Upper lobe of left lung (tissue), 6 donors: ENCODE measurements at places on chromosomes 12 and 14. TPM values are rescaled to one million over a fixed set of nuclear protein-coding genes. Genes with fewer than 3 reads are reported as not detected.

ANKRD52 gene
- 48.2 TPM for total RNA-seq

DNA sequence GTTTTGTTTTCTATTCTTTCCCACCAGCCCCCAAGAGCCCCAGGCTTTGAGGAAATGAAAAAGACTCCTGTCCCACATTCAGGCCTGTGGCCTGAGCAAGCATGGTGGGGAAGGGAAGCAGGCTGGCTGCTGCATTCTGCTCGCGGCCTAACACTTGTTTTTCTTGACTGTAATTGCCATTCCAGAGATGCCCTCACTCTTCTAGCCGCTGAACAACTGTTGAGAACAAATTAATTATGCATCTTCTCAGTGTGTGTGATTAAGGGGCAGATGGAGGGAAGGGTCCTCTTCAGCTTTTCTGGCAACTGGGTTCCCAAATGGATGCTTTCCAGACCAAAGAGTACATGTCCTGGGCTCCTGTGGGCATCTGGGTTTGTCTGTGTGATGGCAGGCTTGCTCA, 43.3 kb downstream of the ADCK1 start:
- DNase-seq, result no peak

PLD4 gene
- total RNA-seq, result not detected

GRCh38 chr14:78152201-78153063, 17.7 kb upstream of the NRXN3 start:
- no peak for DNase-seq

TAS2R46 gene
- 7.1 TPM for total RNA-seq

DNA sequence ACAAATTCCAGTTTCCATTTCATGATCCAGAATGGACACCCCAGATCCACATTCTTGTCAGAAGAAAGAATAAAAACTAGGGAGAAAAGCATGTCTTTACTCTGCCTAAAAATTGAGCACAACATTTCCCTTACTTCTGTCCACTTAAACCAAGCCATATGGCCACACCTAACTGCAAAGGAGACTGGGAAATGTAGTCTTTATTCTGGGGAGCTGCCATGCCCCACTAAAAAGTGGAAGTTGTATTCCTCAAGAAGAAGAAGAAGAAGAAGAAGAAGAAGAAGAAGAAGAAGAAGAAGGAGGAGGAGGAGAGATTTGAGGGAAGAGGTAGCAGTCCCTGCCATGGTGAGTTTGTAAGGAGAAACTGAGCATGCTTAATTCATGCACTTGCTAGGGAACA, 84.5 kb downstream of the GPR65 start:
- no peak for DNase-seq

DNA sequence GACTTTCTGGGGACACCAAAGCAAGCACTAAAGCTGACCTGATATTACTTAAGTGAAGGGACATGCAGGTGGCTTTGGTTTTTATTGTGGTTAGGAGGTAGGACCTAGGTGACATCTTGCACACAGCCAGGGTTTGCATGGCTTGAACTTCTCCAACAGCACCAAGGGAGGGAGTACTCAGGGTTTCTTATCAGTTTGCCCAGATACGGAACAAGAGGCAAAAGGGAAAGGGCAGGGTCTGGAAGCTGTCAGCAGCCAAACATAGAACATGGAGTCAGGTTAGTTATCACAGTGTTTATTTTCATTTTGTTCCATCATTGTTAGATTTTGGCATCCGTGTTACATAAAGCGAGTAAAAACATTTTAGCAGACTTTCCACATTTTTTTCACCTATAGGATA, 186.3 kb upstream of the CLEC14A start:
- DNase-seq, result no peak

MSI1 gene
- total RNA-seq, result not detected

DNA sequence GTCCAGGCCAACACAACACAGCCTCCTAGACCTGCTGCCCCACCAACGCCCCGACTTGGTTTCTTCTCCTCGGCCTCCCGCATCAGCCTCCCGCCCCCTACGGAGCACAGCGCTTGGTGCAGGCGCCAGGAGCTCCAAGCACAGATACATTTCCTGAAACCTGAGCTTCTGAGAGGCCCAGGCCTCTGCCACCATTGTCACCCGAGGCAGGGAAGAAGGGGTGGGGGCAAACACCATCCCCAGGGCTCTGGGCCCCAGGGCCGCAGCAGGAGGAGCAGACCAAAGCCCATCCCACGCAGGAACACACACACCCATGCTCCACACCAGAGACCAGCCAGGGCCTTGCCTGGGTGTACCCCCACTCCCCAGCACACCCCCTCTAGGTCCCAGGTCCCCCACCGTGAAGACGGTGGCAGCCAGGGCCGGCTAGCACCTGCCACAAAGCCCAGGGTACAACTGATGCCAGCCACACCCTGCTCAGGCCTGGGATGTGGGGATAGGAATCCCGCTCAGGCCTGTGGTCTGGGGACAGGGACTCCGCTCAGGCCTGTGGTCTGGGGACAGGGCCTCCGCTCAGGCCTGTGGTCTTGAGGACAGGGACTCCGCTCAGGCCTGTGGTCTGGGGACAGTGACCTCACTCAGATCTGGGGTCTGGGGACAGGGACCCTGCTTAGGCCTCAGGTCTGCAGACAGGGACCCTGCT, 5.4 kb downstream of the JAG2 start:
- no peak for DNase-seq

- no peak for DNase-seq
Observed at GRCh38 chr14:37246427-37246829, 48.7 kb downstream of the MIPOL1 start.

DNA sequence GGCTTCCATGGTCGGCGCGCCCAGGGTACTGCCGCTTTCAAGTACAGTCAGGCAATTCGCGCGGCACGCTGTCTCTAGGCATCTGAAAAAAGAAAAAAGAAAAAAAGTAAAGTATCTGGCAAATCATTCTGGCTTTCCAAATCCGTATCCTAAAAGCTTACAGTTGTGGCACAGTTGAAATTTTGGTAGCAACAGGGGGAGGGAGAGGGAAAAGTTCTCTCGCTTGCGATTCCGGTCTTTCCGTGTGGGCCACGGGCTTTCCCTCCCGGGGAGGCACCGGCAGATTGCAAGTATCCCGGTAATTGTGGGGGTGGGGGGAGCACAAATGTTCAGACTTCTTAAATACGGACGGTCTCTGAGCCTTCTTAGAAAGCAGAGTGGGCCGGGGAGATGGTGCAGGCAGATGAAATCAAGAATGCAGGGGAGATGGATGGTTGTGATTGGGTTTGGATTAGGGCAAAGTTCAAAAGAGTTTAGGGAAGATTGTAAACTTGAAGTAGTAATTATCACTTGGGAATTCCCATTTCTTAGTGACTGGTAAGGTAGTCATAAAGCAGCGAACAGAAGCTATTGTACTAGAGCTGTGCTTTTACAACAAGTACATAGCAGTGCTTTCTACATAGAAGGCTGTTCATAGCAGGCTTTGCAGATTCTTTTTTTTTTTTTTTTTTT, 1.2 kb downstream of the SOCS2 start:
- DNase-seq, result no peak

- DNase-seq, result no peak
Observed at GRCh38 chr12:13444076-13444475, 247.6 kb downstream of the EMP1 start.

FGF6 gene
- total RNA-seq, result not detected

DNA sequence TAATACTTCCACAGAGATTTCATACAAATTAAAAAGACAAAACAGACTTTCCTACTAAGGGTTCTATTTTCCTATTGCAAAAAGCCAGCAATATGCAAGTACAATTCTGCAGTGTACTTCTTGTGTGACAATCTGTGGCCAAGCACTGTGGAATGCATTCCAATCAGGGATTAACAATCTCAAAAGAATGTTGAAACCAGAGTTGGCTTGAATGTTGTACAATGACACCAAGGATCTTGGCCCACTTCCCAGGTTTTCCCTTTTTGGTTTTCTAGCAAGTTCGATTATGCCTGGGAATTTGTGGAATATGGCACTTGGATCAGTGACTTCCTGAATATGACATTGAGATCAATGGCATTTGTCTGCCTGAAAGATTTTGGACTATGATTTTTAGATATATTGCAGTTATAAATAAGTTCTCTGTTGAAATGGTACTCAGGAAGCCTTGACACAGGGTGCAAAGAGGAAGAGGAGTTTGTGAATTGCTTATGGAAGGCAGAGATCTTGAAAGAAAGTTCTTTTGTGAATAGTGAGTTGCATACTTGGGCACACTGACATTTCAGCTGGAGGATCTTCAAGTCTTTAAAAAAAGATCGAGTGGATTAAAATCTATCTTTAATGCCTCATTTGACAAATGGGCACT, 81.4 kb upstream of the FERMT2 start:
- no peak for DNase-seq

OSBPL8 gene
- 101 TPM for total RNA-seq
